ENCODE measurements at places on chromosomes 1 and 21. TPM values are rescaled to one million over a fixed set of nuclear protein-coding genes. Genes with fewer than 3 reads are reported as not detected.

Gene PLEKHA6
- 2.1 TPM for total RNA-seq

Gene LAX1
- total RNA-seq: not detected

Gene PCAT6
- total RNA-seq: 6.4 TPM

Gene TINAGL1
- total RNA-seq: 2.5 TPM

Gene KRTAP13-2
- total RNA-seq: not detected

Measured in H9 (cell line).